ENCODE measurements at places on chromosomes 4 and X.

GRCh38 chrX:101708163-101708562, 48.5 kb upstream of the ARMCX2 start:
- no peak for DNase-seq

GRCh38 chr4:8544741-8545438, 35.3 kb upstream of the GPR78 start:
- no peak for DNase-seq

- DNase-seq = no peak
These were observed 64.2 kb downstream of the PPP2R2C start for GRCh38 chr4:6408263-6408662.

GRCh38 chr4:76188149-76188548, 25.5 kb downstream of the SCARB2 start:
- no peak for DNase-seq

GRCh38 chr4:93747220-93747619, 81.3 kb upstream of the ATOH1 start:
- DNase-seq = no peak

DNA sequence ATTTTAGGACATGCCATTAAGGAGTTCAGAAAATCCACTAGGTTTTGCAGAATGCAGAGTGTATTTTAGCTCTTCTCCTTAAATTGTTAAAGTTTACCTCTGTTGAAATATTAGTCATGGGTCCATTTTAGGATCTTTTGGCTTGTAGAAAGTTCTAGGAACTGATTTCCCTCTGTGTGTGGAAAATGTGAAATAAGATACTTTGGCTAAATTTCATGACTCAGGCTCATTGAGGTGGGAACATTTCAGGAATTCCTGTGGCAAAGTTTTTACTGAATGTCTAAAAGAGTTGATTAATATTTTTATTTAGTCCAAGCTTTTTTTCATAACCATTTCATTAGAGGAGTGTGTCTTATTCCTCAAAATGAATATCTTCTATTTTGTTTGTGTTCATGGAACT, 7.0 kb downstream of the FHIP1A start:
- no peak for DNase-seq

DNA sequence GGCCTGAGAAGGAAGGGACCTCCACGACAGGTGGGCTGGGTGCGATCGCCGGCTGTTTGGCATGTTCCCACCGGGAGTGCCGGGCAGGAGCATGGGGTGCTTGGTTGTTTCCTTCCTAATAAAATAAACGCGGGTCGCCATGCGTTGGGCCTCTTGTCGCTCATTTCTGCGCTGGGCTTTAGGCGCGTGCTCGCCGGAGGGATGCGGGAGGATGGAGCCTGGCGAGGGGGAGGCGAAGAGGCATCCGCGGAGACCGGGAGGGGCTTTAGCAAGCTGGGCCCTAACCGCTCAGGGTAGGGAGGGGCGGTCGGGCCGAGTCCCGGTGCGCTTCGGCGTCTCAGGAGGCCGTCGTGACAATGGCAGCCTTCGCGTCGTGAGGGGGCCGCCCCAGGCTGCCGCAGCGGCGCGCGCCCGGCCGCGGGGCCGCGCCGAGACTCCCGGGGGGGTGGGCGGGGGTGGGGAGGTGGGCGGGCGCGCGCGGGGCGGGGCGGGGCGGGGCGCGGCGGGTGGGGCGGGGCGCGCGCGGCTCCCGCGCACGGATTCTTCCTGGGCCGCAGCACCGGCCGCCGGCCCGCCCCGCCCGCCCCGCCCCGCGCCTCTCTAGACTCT, 476 bp upstream of the GDI1 start:
- peak; percentile 56 for DNase-seq

- no peak for DNase-seq
These were observed 47.0 kb downstream of the THAP9 start for GRCh38 chr4:82947498-82947897.

GRCh38 chr4:15665753-15666365, 10.7 kb upstream of the FBXL5 start:
- DNase-seq = no peak

DNA sequence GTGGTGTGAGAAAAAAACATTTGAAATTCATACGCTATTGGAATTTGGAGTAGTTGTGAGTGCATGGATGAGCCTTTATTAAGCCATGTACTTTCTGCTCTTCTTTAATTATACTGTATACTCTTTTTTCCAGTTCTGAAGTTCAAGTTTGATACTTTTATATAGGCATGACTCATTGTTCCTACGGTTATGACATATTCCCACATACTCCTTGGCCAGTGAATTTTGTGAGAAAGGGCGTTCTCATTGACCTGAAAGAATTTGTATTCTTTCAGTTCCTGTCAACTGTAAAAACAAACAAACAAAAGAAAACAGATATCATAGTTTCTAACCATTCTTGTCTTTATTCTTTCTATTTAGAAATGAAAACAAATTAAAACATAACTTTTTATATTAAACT, 407.3 kb downstream of the MAPK10 start:
- DNase-seq = no peak

DNA sequence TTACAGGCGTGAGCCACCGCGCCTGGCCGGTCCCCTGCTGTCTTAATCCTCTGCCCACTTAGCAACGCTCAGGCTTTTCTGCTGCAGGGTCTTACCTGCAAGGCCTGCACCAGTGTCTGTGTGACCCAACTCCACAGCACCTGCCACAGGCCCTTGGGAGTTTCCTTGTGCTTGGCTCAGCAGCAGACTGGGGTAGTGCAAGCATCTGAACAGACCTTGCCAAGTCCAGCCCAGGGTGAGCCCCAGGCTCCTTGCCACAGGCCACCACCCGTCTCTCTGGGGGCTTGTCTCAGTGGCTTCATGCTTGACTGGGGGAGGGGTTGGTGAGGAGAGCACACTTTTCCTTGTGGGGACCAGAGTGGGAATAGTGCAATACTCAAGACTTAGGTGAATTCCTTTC, 87.0 kb downstream of the FAM193A start:
- no peak for DNase-seq

- DNase-seq = no peak
These were observed 30.8 kb downstream of the COMMD8 start for GRCh38 chr4:47432749-47433148.

- DNase-seq = no peak
These were observed at the start of gene RGN for GRCh38 chrX:47078129-47079043. Gene RGN (plus strand): TSS chrX:47078443. CDS start chrX:47081145, 2,702 bp downstream.

GRCh38 chrX:78658845-78659744, at the start of gene RTL3:
Gene RTL3 (minus strand): TSS chrX:78659328. CDS start chrX:78658420, 908 bp downstream.
- no peak for DNase-seq

DNA sequence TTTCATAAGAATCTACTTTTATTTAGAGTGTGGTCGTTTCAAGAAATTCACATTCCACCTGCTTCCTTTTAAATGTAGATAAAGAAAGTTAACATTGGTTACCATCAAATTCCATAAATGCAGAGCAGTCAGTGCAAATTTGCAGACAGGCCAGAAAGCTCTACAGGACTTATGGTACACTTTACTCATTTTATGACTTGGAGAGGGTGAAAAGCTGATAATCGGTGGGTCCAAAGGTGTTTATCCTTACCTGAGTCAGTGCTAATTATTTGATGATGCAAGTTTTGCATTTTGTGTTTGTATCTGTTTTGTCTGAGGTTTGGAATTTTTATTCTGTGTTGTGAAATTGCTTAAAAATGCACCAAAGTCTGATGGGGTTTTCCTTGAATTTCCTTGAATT, 193.3 kb downstream of the PALLD start:
- DNase-seq = no peak

DNA sequence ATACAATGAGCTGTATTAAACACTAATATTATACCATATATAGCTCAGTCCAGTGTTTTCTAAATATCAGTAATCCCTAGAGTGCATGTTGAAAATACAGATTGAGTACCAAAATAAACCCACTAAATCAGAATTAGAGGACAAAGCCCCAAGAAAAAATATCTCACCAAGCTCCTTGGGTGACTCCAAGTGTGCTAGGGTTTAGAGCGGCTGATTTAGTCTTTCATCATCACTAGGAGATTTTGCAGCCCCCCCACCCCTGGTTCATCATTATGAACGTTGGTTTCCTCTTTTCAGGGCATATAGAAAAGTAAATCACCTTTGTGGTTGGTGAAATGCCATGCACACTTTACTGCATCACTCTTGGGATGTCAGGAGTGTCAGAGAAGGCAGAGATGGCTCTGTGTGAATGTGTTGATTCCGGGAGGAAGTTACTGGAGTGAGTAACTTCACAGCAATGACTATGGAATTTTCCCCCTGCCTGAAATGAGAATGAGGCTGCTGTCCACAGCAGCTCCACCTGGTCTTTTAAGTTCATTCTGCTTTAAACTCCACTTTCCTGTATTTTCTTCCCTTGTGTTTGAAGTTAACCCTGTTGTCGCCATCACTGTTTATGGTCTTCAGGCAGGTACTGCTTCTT, 25.2 kb upstream of the ANAPC4 start:
- DNase-seq = no peak

GRCh38 chr4:149203256-149204001, 612.2 kb downstream of the IQCM start:
- DNase-seq = no peak

GRCh38 chrX:71420686-71421085, 54.5 kb downstream of the TAF1 start:
- no peak for DNase-seq

DNA sequence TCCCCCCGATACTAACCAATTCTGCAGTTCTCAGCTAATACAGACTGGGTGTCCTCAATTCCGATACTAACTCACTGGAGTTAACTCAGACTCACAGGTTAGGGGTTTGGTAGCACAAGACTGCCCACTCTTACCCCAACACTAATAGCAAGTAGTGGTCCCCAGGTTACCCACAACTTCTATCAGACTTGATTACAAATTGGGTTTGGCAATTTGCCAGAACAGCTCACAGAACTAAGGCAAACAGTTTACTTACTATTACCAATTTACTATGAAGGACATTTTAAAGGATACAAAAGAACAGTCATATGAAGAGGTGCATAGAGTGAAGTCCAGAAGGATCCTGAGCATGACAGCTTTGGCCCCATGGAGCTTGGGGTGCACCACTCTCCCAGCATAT, 201.8 kb upstream of the VCX start:
- no peak for DNase-seq

DNA sequence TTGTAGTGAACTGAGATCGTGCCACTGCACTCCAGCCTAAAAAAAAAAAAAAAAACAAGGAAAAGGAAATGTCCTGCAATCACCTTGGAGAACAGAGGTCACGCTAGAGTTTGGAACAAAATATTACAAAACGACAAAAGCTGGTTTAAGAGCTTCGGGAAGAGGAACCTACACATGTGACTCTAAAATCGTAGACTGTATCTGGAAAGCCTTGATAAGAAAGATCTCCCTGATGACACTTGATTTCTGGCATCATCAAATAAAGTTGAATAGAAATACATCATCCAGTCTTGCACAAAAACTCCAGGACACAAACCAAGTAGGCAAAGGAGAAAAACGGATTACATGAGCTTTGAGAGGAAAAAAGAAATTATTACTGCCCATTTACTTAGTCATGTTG, 31.1 kb upstream of the DOCK11 start:
- DNase-seq = no peak

GRCh38 chr4:153466081-153466948, at the start of gene TMEM131L:
Gene TMEM131L (plus strand): TSS chr4:153466360. CDS start chr4:153466398, 38 bp downstream.
- DNase-seq = peak; percentile 71

DNA sequence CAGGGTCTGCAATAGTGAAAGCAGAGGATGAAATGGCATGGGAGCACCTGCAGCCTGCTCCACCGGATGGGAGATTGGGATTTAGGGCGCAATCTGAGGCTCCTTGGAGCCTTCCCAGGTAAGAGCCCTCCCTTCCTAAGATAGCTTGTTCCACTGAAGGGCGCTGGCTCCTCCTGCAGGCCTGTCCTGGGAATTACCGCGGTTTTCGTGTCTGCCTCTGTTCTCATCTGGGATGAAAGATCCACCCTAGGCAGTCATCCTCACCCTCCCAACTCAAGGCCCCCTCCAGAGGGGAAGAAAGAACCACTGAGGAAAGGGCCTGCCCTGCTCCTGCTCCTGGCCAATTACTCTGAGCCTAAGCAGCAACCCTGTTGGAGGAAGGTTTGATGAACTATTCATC, 547.5 kb downstream of the SMARCA1 start:
- peak; percentile 31 for DNase-seq

GRCh38 chr4:81679315-81679714, 207.6 kb upstream of the RASGEF1B start:
- DNase-seq = no peak

- DNase-seq = no peak
These were observed 32.3 kb downstream of the CC2D2A start for GRCh38 chr4:15501941-15502340.

- DNase-seq = no peak
These were observed 28.1 kb downstream of the MAN2B2 start for GRCh38 chr4:6603128-6603527.

- no peak for DNase-seq
These were observed 1.5 kb downstream of the SLC10A4 start for GRCh38 chr4:48484494-48485168.

- DNase-seq = no peak
These were observed 30.8 kb downstream of the GAB3 start for GRCh38 chrX:154720067-154720466.

DNA sequence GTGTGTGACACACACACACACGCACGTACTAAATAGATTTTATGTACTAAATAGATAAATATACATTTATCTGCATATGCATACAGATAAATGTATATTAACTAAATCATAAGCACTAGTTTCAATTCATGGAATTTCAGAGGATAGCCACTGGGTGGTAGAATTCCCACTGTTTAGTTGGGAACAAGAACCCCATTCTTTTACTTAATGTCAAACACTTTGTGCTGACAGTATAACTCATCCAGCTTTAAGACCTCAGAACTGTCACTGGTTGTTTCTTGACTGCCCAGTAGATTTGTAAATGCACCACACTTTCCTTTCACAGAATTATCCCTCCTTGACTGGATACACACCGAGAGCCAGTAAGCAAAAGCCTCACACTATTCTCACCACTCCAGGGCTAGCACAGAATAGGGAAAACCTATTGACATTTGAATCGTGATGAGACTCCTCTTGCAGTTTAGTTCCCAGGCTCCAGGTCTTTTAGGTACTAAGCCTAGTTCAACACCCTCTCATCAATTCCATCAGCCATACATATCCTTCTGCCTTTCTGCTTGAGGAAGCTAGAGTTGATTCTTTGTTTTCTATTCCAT, 32.4 kb downstream of the PPARGC1A start:
- DNase-seq = no peak

GRCh38 chr4:5708449-5709206, at the start of gene EVC2:
Gene EVC2 (minus strand): TSS chr4:5708559. CDS start chr4:5708513, 46 bp downstream.
- DNase-seq = no peak

DNA sequence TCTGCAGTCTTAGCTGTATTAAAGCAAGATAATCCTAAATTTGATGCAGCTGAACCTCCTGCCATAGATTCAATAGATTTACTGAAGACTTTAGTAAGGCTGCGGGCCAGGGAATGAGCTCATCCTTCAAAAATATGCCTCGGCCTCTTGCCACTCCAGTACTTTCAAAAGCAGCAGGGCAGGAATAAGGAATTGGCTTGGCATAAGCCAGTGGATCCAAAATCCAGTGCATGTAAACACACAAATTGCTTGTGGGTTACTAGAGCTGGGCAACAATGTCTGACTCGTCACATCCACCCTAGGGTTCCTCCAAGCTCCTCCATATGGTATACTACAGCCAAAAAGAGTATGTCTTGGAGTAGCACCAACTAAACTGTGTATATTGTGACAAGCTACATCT, 165.0 kb downstream of the AMELX start:
- DNase-seq = no peak

All from activated CD4-positive, CD25-positive, alpha-beta regulatory T cell treated with anti-CD3 and anti-CD28 coated beads, Interleukin-2, amount 50 U/mL, for 72 hours (primary cell).